Chondrocyte (in vitro differentiated cells): ENCODE measurements at places on chromosomes 4 and X.
A peak's percentile ranks its signal among the peaks of the same experiment; 100 is the strongest.

DNA sequence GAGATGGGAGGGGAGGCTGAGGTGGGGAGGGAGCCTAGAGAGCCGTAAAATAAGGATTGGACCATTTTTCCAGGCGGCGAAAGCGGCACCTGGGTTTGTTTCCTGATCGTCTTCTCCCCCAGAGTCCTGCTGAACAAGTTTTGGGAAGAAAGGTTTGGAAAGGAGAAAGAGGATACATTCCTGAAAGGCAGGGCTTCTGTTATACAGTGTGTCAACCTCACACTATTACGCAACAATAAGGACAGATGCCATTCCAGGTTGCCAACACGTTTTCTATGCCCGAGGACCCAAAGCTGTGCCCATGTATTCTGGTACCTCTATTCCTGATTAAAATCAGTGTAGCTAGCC, 658 bp downstream of the SCOC start:
- no peak for DNase-seq

DNA sequence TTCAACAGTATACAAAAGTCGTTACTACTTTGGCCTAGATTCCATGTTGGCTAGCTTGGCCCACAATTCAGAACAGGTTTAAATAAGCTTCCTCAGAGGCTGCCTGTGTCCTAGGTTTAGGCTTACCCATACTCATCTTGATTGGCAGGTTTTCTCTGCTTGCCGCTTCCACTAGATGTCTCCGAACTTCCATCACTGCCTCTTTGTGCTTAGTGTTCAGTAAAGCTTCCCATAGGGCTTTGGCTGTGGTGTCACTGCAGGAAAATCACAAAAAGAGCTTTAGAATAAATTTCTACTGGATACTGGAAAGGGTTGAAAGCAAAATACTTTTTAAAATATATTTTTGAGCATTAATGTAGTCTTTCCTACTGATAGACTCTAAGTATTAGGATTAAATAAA, 52.4 kb downstream of the SCFD2 start:
- no peak for DNase-seq

GRCh38 chr4:152697284-152698088, 17.7 kb upstream of the TMEM154 start:
- no peak for DNase-seq

DNA sequence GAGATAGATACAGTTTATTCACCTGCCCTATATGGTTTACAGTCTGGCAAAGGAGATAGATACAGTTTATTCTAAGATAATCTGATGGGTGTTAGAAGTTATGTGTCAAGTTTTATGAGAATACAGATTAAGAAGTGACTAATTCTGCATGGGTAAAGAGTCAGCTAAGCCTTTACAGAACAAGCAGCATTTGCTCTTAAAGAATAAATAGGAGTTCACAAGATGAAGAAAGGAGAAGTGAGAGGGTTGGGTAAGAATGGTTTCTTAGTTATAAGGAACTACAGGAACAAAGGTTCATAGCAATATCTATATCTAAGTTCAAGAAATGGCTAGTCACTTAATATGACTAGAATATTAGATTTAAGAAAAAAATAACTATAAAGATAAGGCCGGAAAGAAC, 47.6 kb downstream of the THOC2 start:
- no peak for DNase-seq

DNA sequence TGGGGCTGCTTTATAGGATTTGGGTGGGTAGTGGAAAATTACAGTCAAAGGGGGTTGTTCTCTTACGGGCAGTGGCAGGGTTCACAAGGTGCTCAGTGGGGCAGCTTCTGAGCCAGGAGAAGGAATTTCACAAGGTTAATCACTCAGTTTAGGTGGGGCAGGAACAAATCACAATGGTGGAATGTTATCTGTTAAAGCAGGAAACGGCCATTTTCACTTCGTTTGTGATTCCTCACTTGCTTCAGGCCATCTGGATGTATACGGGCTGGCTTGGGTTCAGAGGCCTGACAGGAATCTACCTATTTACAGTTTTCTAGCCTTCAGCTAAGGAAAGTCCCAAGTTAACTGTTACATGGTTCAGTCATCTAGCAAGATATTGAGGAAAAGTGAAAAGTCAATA, 1003.5 kb downstream of the STPG2 start:
- DNase-seq = no peak

DNA sequence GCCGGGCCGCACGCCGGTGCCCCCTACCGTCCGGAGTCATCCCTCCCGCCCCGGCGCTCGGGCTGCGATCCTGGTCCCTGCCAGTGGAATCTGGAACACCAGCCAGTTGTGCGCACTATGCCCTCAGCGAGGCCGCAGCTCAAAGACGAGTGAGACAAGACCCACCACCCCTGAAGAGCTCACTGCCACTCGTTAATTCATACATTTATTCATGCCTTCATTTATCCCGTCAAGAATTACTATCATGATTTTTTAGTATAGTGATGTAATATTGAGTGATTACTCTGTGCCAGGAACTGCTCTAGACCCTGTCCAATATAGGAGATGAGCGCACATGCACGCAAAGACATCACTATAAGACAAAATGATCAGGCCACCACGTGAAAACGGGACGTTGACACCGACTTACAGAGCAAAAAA, 247 bp upstream of the PPA2 start:
- peak; percentile 92 for DNase-seq

DNA sequence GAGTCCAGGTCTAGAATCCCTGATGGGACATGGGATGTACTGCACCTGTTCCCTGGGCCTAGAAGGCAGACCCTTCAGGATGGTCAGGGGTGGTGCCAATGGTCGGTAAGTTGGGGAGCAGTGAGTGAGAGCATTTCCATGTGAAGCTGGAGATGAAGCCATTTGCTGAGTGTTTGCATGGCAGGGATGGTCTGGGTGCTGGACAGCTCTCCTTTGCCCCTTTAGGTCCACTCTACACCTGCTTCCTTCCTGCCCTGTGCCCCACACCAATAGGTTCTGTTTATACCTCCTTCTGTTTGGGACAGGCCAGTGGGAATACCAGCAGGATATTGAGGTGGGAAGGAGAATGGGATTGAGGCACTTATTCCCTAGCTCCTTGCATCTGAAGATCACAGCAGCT, 181.3 kb downstream of the STK32B start:
- DNase-seq = no peak

- DNase-seq = no peak
Measured at GRCh38 chrX:20951016-20951810, 423.0 kb upstream of the CNKSR2 start.

DNA sequence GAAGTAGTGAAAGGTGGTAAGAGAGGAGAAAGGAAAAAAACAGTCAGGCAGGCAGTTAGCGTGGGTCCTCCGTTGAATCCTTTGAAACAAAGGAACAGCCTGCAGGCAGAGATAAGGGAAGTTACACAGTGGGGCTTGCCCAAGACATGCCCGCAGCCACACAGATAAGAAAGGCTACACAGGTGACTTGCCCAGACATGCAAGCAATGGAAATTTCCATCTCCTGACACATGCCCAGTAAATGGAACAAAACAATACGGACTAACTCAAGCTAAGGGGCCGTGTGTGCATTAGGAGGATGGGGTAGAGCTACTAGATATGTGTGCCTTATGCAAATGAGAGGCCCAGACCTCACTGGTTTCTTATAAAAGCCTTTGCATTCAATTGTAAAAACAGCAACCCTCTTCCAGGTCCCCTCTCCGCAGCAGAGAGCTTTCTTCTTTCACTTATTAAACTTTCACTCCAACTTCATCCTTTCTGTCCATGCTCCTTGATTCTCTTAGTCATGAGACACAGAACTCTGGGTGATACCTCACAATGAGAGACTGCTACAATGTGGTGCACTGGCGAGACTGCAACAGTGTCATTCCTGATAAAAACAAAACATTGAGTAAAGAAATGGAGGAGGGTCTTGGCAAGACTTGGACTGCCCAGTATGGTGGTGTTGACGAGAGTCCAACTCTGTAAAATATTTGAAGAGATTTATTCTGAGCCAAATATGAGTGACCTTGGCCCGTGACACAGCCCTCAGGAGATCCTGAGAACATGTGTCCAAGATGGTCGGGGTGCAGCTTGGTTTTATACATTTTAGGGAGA, 997.4 kb upstream of the PRKX start:
- DNase-seq = no peak

- no peak for DNase-seq
Measured at GRCh38 chr4:38273407-38273806, 313.2 kb downstream of the PTTG2 start.

GRCh38 chrX:17104433-17104832, 158.0 kb downstream of the REPS2 start:
- no peak for DNase-seq

- no peak for DNase-seq
Measured at GRCh38 chr4:27020203-27020602, 159.6 kb downstream of the STIM2 start.

DNA sequence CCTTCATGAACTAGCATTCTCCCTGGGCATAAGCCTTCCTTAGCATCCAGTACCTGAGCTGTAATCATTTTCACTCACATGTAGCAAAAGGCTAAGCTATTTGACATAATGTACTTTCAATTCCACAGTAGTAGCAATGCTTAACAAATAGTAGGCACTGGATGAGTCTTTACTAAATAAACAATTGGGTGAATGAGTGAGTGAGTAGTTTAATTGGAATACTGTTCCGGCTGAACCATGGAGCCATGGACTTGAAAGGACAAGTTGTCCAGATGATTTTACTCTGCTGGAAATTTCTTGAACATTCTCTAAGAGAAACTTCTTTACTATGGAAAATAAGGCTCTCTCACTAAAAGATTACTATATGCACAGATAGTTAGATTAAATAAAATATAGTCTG, 159.3 kb downstream of the FAM47B start:
- DNase-seq = no peak

DNA sequence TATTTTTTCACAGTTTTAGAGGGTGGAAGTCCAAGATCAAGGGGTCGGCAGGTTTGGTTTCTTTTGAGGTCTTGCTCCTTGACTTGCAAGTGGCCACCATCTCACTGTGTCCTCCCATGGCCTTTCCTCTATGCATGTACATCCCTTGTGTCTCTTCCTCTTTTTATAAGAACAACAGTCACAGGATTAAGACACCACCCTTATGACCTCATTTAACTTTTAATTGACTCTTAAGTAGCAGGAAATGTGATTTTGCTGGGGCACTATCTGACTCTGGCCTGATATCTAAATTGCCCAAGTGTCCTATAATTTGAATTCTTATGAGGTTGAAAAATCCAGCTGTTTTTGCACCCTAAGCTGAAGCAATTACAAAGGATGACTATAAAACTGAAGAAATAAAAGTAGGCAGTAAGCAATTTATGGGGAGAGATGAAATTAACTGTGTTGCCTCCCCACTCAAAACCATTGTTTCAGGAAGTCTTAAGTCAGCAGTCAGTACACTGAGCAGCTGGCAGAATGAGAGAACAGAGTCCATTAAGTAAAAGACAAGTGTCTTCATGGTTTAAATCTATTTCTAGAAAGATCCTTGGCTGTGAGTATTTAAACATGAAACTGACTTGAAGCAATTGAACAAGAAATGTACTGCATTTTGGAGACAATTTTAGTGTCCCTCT, 601.3 kb downstream of the SPRY1 start:
- DNase-seq = no peak

- DNase-seq = no peak
Measured at GRCh38 chrX:39736216-39737211, 361.2 kb downstream of the BCOR start.

- no peak for DNase-seq
Measured at GRCh38 chrX:154486396-154487207, at the start of gene UBL4A. Gene UBL4A, minus strand, starts transcription at chrX:154486615. Its CDS starts 31 bp downstream, at chrX:154486584.

- no peak for DNase-seq
Measured at GRCh38 chrX:19650996-19651395, 135.7 kb upstream of the MAP3K15 start.

GRCh38 chr4:98434816-98435215, 173.6 kb downstream of the RAP1GDS1 start:
- no peak for DNase-seq

GRCh38 chrX:130793975-130794374, 109.0 kb downstream of the ENOX2 start:
- DNase-seq = no peak

- DNase-seq = no peak
Measured at GRCh38 chrX:77114501-77114900, 332.7 kb upstream of the FGF16 start.

GRCh38 chrX:15985937-15986336, 131.3 kb upstream of the AP1S2 start:
- DNase-seq = no peak

GRCh38 chr4:76605099-76605563, 170.1 kb downstream of the SHROOM3 start:
- DNase-seq = no peak

DNA sequence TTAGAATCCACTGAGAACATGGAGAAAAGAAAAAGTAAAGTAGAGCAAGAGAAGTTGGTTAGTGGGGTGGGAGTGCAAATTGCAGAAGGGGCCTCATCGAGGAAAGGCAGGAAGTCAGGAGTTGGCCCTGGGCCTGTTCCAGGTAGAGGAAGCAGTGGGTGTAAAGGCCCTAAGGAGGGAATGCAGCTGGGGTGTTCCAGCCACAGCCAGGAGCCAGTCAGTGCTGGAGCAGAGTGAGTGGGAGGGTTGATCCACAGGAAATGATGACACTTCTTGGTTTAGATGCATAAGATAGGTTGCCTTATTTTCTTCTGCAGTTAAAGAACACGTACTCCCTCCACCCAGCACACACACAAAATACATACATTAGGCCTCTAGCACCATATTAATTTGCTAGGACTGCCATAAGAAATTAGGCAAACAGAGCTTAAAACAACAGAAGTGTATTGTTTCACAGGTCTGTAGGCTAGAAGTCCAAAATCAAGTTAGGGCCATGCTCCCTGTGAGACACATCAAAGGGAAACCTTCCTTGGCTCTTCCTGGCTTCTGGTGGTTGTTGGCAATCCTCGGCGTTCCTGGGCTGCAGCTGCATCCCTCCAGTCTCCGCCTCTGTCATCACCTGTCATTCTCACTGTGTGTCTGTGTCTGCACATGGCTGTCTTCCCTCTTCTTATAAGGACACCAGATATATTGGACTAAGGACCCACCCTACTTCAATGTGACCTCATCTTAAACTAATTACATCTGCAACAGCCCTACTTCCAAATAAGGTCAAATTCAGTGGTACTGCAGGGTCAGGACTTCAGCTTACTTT, 205.9 kb downstream of the AASDH start:
- no peak for DNase-seq

GRCh38 chrX:51954592-51954991, 61.2 kb downstream of the MAGED1 start:
- no peak for DNase-seq

DNA sequence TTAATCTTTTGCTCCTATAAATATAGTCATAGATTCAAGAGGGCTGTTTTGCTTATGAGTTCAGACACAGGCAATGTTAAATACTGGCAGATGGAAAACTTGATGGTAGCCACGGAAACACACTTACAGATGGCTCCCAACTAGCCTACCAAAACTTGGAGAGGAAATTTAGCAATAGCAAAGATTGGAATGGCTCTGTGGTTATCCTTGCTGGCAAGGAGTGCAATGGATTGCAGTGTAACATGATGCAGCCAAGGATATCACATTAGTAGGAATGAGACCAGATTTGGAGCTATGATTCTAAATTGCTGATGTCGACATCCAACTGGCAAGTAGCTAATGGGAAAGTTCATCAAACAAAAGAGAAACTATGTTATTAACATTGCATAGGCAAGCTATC, 791.0 kb upstream of the DIAPH2 start:
- no peak for DNase-seq

- DNase-seq = no peak
Measured at GRCh38 chrX:107700317-107700774, 72.0 kb downstream of the PRPS1 start.

GRCh38 chr4:183100827-183101226, 1.8 kb downstream of the WWC2 start:
- no peak for DNase-seq

- no peak for DNase-seq
Measured at GRCh38 chr4:74157154-74157553, 764 bp upstream of the MTHFD2L start.
